Suppressor macrophage treated with lipopolysaccharide for 1 hour (primary cell): ENCODE measurements at places on chromosomes 16 and 17.

DNA sequence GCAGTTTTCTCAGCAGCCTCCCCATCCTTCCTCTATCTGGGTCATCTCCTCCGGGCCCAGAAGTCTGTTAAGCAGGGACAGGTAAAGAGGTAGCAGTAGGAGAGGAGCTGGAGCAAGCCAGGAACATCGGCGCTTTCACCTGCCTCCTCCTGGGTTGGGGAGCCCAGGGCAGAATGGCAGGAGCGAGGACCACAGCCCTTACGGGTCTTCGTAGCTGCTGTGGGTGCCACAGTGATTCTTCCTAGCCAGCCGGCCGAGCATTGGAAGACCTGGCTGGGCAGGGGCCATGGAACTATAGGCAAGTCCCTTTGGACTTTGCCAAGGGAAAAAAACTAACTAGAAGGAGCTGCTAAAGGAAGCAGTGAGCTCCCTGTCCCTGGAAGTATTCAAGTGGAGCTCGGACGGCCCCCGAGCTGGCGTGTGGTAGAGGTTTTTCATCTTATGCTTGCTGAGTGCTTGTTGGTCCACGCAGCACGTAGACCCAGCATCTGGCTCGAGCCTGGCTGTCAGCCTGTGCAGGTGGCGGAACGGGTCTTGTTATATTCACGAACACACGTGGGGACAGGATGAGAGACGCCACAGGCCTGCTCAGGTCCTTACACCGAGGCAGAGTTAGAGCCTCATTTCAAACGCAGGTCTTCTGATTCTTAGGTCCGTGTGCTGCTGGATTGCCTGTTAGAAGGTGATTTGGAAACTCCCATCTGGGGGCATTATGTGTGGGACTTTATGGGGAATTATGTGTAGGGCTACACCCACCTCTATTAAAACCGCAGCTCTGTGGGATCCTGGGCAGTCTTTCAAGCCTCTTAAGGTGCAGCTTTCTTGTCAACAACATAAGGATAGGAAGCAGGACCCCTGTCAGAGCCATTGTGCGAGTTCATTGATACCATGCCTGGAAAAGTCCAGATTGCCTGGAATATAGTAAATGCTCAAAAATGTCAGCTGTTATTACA is 54.8 kb downstream of the OR1D5 start:
- DNase-seq = no peak

DNA sequence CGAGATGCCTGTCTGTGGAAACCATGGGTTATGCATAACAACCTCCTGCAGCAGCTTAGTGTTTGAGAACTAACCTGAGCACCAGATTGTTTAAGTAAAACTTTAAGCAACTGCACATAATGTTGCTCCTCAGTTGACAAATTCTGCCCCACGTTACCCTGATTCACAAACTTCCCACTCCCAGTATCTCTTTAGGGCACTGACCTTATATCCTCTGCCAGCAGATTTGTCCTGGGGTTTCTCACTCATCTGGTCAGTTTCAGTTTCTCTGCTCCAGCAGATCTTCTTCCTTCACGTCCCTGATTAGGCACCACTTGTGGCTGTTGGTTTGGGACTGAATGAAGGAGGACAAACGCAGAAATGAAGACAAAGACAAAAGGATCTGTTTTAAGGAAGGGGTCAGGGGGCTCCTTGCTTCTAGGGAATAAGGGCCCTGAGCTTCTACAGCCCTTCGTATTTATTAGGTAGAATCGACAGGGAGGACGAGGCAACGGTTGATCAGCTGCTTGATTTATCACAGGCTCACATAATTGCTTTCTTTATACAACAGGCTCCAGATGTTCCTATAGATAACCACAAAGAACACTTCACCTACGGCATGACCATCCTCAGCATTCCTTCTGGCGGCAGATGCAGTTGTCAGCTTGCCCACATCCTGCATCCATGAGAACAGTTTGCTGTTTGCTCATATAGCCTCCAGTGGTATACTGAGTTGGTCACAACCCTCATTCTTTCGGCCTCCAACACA is 13.5 kb upstream of the ZNF689 start:
- peak; percentile 41 for DNase-seq

DNA sequence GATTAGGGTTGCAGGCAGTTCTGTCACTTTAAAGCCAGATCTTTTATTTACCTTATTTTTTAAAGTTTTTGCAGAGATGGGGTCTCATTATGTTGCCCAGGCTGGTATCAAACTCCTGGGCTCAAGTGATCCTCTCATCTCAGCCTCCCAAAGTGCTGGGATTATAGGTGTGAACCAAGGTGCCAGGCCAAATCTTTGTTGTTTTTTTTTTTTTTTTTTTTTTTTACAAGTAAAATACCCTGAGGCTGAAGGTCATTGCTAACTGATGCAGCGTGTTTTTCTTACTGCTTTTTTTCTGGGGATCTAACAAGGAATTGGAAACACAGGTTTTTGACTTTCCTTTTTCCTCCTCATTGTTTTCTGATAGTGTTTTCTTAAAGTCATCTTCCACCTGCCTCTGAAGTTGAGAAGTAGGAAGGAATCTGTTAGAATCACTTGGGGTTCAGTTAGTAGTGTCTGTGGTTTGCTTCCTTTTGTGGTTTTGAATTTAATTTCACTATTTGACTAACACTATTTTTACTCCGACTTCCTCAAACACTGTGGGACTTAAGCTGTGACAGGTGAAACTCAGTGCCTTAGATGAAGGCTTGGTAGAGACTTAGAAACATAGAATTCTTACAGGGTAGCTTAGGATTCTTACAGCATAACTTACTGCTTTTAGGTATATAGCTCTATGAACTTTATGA is 22.2 kb downstream of the CLTC start:
- peak; percentile 51 for DNase-seq

DNA sequence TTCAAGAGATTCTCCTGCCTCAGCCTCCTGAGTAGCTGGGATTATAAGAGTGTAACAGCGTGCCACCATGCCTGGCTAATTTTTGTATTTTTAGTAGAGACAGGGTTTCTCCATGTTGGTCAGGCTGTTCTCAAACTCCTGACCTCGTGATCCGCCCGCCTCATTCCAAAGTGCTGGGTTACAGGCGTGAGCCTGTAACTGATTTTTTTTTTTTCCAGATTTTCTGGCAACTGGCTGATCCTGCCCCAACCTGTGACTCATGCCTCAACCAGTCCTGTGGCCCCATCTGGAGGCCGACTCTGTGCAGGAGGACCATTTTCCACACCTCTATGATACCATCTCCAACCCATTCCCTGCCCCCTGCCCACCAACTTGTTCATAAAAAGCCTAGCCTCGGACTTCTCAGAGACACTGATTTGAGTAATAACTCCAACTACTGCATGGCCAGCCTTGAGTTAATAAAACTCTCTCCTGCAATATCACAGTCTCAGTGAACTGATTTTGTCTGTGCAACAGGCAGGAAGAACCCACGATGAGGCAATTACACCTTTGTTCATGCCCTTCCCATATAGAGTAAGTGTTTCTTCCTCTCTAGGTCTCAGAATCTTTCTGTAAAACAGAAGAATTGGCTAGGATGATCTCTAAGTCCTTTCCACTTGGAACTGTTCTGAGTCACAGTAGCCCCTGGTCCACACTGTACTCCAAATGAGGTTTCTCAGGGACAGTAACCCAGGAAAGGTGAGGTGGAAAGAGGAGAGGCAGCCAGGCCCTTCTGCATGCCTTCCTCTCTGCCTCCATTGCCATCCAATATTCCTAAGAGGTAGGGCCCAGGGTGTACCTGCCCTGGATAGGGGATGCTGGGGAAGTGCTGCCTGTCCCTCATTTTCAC is 8.8 kb upstream of the CNOT1 start:
- peak; percentile 55 for DNase-seq

GRCh38 chr17:75454193-75454592 is 2.2 kb upstream of the TMEM94 start:
- DNase-seq = no peak
